Right forelimb (tissue), 1 donor: ENCODE measurements at places on chromosomes 7 and 10.

DNA sequence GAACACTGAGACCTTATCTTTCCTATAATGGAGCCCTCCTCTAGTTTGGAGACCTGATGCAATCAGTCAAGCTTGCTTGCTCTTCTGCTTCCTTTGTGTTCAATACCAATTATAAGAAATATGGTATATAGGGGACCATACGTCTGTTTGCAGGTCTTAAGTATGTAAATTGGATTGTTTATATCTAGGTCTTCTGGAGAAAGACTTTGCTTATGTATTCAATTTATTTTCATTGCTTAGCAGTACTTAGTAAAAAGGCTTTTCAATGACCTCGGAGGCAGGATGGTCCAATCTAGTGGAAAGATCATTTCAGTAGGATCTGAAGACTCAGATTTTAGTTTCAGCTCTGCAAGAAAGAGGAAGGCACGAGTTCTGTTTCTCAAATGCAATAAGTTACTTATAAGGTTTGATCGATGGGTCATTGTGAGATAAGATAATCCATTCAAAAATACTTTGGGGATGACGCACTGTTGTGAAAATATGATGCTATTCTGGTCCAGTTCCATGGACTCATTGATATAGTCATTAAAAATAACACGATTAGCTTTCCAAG, 571.6 kb downstream of the SH2D4B start:
- DNase-seq: no peak

- DNase-seq: no peak
These were observed 215.8 kb downstream of the FOXP2 start for GRCh38 chr7:114630201-114630990.

DNA sequence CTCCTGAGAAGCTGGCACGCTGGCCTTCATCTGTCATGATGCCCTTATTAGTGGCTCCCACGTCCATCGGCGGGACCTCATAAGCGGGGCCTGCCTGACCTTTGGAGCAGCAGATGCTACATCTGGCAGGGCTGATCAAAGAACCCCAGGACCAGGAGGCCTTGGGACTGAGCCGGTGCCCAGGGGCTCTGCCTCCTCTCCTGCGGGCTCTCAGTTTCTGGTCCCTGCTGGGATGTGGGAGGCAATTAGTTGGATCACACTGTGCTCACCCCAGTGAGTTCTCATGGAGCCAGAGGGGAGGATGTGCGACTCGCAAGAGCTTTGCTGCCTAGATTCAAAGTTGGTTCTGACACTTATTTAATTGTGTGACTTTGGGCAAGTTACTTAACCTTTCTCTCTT, 28.7 kb upstream of the SFRP5 start:
- DNase-seq: no peak

GRCh38 chr10:132867801-132868644, 74.3 kb downstream of the CFAP46 start:
- DNase-seq: peak; percentile 17

DNA sequence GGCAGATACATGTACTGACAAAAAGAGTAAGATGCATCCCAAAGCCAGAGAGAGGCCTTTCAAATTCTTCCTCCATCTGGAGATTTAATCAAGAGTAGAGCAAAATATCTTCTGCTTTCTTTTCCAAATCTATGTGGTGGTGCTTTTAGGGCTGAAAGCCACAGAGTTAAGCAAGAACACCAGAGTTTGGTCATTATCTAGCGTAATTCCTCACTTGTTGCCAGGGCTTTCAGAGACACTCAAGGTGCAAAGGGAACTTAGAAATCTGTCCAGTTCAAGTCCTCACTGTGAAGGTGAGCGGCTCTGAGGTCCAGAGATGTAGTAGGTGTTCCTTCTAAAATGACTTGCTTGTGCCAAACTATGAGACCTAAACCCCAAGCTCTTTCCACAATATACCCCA, 10.9 kb upstream of the NFE2L3 start:
- DNase-seq: no peak

- DNase-seq: no peak
These were observed 17.9 kb upstream of the CSGALNACT2 start for GRCh38 chr10:43120116-43120928.

DNA sequence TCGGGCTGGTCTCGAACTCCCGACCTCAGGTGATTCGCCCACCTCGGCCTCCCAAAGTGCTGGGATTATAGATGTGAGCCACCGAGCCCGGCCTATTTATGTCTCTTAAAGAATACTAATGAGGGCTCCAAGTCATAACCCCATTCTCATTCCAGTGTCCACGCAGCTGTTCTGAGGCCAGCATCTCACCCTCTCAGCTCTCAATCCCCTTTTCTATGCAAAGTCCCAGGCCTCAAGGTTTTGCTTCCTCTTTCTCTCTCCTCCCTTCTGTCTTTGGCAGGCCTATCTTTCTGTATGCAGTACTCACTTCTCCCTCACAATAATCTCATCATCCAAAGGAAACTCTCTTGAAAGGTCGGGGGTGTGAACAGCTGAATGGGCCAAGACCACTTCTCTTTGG, 28.0 kb upstream of the VSIR start:
- DNase-seq: no peak

GRCh38 chr10:122853665-122854313, 8.1 kb upstream of the CUZD1 start:
- no peak for DNase-seq

- no peak for DNase-seq
These were observed 64.5 kb downstream of the ADCYAP1R1 start for GRCh38 chr7:31116615-31117014.

- peak; percentile 37 for DNase-seq
These were observed 259.3 kb upstream of the TCERG1L start for GRCh38 chr10:131570716-131571307.

DNA sequence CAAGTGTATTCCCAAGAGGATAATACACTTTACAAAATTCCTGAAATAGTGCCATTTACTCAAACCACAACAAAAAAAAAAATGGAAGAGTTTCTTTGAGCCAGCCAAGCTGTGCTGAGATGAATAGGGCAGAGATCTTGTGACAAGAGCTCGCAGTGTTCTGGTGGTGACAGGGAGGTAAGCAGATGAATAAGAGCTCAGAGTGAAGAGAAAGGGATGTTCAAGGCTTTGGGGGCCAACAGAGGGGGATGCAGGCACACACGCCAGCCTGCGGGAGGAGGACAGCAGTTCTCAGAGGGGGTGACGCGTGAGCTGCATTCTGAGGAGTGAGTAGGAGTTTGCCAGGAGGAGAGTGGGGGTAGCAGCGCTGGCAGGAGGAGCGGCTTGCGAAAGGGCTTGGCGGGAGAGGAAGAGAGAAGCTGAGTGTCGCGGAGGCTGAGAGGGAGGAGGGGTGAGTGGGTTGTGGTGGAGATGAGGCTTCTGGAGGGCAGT, 194.4 kb upstream of the IMMP2L start:
- no peak for DNase-seq

- no peak for DNase-seq
These were observed 52.0 kb downstream of the JCAD start for GRCh38 chr10:30007406-30007805.

- DNase-seq: no peak
These were observed at the start of gene SAP25 for GRCh38 chr7:100573691-100574361. TSS of gene SAP25 (minus strand) at chr7:100573900. CDS start at chr7:100573742, 158 bp downstream.

- peak; percentile 13 for DNase-seq
These were observed 69.7 kb upstream of the CAMK2B start for GRCh38 chr7:44395067-44395466.

- no peak for DNase-seq
These were observed 75.6 kb downstream of the KAT6B start for GRCh38 chr10:74901867-74902450.

- DNase-seq: no peak
These were observed 29.8 kb downstream of the ITPRIP start for GRCh38 chr10:104308439-104308903.

GRCh38 chr10:62008946-62009345, 107.4 kb downstream of the ARID5B start:
- DNase-seq: no peak

GRCh38 chr10:119705434-119705831, 20.4 kb upstream of the INPP5F start:
- DNase-seq: no peak

DNA sequence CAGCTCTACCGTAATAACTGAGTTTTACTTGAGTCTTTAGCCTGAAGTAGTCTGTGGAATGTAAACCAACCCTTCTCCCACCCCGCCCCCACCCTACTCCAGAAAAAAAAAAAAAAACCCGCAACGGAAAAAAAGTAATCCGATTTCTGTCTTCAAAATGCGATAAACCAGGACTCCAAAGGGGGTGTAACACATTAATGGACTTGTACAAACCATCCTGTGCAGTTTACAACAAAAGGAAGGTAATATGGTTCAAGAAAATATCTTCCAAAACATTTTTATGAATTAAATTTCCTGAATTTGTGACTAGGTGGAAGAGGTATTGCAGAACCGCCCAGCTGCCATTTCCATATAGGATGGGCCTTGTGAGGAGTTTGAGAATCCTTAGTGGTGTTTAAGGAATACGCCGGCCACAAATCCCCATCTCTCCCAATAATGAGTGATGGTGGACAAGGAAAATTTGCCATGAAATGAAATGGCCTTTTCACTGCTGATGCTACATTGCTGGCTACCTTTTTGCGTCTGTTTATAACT, 10.6 kb downstream of the SKIDA1 start:
- DNase-seq: no peak

GRCh38 chr10:124641282-124642087, 102.7 kb downstream of the FAM53B start:
- no peak for DNase-seq

- DNase-seq: no peak
These were observed 370.2 kb downstream of the ARL4A start for GRCh38 chr7:13057462-13058200.

DNA sequence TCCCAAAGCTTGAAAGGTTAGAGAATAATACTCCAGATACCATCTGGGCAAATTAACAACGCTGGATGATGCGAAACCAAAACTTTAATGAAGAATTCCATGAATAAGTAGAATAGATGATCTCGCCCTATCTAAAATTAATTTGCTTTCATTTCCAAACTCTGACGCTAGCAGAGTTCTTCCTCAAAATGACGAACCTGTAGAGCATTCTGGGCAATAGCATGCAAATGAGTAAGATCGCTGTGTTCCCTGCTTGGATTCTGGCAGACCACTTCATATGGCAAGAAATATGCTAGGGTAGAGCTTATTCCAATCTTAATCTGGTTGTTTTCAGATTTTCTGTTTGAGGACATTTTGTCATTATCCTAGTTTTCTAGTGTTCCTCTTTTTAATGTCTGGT, 36.1 kb upstream of the SMNDC1 start:
- DNase-seq: no peak

DNA sequence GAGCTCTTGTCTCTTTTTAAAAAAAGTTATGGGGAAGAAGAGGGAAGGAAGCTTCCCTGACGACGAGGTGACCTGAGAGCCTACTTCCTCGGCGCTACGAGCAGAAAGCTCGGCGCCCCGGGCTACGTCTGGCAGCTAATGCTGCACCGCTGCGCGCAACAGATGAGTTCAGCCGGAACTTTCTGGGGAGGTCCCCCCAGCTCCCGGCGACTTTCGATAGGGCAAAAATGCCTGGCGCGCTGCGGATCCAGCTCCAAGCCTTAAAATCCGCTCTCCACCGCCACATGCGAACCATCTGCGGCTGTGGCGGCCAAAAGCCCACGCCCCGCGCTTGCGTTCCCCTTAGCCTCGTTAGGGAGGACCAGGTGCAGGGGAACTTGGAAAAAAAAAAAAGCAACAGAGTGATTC, 621 bp downstream of the P4HA1 start:
- peak; percentile 82 for DNase-seq

DNA sequence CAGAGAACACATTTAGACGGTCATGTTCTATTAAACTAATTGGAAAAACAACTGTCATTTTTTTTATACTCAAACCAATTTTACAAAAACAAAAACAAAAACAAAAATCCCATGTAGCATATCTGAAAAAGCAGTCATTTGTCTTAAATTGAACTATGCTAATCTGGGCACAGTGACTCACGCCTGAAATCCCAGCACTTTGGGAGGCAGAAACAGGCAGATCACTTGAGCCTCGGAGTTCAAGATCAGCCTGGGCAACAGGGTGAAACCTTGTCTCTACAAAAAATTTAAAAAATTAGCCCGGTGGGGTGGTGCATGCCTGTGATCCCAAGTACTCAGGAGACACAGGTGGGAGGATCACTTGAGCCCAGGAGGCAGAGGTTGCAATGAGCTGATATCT, 253.4 kb downstream of the DOCK4 start:
- DNase-seq: no peak

GRCh38 chr7:38013246-38013645, 92.8 kb downstream of the EPDR1 start:
- no peak for DNase-seq

GRCh38 chr10:71964743-71965515, 734 bp downstream of the CHST3 start:
- peak; percentile 75 for DNase-seq

DNA sequence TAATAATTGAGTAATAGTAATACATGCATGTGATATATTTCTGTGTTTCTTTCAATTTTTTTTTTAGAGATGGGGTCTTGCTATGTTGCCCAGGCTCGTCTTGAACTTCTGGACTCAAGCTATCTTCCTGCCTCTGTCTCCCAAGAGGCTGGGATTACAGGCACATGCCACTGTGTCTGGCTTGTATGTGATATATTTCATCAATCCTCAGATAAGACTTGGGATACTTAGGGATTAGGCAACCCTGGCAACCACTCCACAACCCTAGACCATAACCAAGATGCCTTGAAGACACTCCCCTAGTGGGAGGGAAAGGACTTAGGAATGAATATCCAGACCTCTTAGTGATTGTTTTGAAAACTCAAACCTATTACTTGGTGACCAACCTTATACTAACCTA, 154.8 kb downstream of the CCDC3 start:
- no peak for DNase-seq

DNA sequence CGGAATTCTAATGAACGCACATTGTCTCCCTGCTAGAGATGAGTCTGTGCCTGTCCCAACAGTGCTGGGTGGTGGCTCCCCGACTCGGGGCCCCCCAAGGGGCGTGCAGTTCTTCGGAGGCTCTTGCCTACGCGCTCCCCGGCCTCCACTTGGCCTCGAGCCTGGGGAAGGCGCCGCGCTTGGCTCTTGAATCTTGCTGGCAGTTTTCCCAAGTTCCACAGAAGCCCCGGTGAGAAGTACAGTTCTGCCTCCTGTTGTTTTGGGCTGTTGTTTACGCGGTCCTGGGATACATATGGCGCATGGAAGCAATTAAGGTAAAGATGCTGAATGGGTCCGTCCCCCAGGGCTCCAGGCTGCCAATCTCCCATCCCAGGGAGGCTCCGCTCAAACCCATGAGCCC, 32.6 kb upstream of the UNCX start:
- DNase-seq: peak; percentile 72
